ENCODE measurements at places on chromosomes 7 and 10. TPM values are rescaled to one million over a fixed set of nuclear protein-coding genes. Genes with fewer than 3 reads are reported as not detected.

Gene MAT1A
- 0.32 TPM for total RNA-seq

Gene OR6B1
- total RNA-seq = not detected

DNA sequence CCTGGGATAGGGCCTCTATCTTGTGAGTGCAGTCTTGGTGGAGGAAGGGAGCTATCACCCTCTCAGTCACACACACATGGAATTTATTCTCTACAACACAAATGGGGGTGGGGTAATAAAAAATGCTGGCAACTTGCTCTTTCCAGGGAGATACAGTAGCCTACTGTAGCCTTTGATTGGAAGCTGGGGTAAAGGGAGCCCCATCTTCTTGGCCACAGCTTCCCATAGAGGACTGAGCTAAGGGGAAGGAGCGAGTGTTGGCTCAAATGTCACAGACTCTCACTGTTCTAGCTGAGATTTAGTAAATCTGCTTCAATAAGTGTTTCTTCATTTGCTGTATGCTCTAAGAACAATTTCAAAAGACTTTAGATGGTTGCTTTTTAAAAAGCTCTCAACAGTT is 222.2 kb upstream of the CXCL12 start:
- no peak overlapping the region for H3K4me3 ChIP-seq
- H3K36me3 ChIP-seq = no peaks in the 10 kb centered on the region
- no peak overlapping the region for H3K27ac ChIP-seq
- no peak for DNase-seq
- H3K4me1 ChIP-seq = no peaks in the 10 kb centered on the region

- peaks cover 2% of the 10 kb centered on the region for H3K4me1 ChIP-seq
- H3K36me3 ChIP-seq = no peaks in the 10 kb centered on the region
- H3K27me3 ChIP-seq = no peaks in the 10 kb centered on the region
- no peak overlapping the region for H3K27ac ChIP-seq
- DNase-seq = no peak
- peak overlapping the region; percentile 29 for H3K4me3 ChIP-seq
Observed at GRCh38 chr7:91089382-91089963, 174.8 kb upstream of the FZD1 start.

Gene RASSF4
- 40.0 TPM for total RNA-seq
